Left renal pelvis (tissue), 4 donors: ENCODE measurements at places on chromosomes 13 and 19.
A peak's percentile ranks its signal among the peaks of the same experiment; 100 is the strongest.

GRCh38 chr13:46520166-46520565, 32.8 kb upstream of the LRCH1 start:
- DNase-seq, result no peak

GRCh38 chr13:113182046-113182445, 23.6 kb downstream of the PROZ start:
- no peak for DNase-seq

GRCh38 chr19:35292421-35293362, 731 bp downstream of the MAG start:
- DNase-seq, result no peak

DNA sequence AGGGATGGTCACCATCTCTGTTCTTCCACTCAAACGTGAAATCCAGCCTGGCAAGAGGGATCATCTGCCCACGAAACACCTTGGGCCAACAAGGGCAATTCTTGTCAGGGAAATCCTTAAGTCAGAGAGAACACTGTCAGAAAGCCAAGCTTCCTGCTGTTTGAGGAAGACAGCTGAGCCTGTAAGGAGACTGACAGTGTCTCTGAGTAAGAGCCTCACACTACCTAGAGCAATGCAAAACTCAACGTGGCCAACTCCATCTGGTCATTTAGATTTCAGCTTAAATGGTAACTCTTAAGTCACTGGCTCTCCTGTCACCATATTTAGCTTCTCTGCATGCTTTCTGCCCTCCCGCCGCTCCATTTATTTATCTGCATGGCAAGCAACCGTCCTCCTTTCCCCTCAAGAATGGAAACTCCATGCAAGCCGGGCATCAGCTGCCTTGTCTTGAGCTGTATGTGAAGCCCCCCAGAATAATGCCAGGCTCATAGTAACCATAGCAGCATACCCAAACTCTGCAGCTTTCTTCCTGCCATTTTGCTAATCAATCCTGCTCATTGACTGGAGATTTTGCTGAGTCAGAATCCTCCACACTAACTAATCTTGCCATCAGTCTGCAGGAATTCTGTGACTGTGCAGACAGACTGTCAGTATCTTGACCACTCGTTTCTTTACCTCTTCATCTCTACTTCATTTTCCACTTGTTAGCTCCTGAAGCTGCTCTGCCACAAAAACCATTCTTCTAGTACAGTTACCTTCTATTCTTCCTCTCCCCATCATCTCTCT, 159.8 kb downstream of the IRS2 start:
- no peak for DNase-seq

DNA sequence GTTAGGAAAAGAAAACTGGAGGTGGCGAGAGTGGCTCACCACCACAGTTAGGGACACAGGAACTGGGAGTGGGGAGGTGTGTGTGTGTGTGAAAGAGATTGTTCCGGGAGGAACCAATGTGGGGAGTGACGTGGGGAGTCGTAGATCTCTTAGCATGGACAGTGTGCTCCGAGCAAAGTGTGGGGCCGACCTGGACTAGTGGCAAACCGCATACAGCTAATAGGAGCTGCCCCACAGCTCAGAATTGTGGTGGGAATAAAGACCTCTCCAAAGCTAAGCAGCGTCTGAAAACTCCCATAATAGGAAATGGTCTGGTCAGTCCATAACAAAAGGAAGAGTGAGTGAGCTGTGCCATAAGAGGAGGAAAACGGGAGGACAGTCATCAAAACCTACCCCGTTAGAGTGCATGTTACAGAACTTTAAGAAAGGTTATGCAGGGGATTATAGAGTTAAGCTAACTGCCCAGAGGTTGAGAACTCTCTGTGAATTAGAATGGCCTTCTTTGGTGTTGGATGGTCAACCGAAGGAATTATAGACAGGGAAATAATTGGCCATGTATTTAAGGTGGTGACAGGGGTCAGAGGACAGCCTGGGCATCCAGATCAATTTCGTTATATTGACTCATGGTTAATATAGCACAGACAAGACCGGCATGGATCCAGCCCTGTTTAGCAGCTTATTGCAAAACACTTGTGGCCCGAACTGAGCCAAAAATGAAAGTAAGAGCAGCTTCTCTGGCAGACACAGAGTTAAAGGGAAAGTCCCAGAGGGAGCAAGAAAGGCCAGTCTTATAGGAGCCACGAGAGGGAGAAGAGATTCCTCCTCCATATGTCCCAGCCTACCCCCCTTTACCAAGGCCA, 8.9 kb upstream of the SLC15A1 start:
- no peak for DNase-seq

DNA sequence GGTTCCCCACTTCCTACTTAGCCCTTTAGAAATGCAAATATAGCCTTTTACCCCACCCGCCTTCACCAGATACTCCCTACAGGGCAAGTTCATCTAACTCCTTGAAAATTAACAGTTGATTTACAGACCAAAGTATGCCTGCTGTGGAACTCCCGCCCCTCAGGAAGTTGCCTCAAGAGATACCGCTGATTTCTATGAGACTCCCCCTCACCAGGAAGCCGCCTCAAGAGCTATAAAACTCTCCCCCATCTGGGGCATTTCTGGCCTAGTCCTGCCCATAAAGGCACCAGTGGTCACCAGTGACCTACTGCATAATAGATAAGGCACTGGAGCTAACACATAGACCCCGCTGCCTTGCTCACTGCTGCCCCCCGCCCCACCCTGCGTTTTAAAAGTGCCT, 201.7 kb upstream of the UBL3 start:
- no peak for DNase-seq

- no peak for DNase-seq
These were observed 53.7 kb downstream of the PEPD start for GRCh38 chr19:33467851-33468250.

DNA sequence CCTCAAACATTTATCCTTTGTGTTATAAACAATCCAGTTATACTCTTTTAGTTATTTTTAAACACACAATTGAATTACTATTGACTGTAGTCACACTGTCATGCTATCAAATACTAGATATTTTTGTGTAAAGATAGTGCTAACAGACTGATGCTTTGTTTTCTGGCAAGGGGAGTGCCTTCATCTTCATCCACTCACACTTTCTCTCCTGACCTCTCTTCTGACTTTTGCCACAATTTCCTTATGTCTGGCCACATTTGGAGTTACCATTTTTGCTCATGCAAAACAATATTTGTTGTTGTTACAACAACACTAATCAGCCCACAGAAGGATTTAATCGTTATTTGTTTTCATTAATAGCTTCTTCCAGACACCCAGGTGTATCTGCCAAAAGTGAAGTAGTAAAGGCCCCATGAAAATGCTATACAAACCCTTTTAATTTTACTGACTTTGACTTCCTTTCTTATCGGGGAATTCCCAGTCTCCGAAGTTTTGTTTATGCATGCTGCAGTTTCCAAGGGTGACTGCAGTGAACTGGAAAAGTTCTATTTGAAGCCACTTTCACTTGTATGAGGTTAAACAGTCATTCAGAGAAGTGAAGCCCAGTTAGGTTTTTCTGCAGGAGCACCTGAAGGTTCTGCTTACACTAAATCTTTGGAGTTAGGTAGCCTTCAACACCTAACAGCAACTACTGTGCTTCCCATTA, 66.1 kb upstream of the FRY start:
- no peak for DNase-seq

- DNase-seq, result no peak
These were observed 29.4 kb upstream of the ZNF492 start for GRCh38 chr19:22604571-22605274.

DNA sequence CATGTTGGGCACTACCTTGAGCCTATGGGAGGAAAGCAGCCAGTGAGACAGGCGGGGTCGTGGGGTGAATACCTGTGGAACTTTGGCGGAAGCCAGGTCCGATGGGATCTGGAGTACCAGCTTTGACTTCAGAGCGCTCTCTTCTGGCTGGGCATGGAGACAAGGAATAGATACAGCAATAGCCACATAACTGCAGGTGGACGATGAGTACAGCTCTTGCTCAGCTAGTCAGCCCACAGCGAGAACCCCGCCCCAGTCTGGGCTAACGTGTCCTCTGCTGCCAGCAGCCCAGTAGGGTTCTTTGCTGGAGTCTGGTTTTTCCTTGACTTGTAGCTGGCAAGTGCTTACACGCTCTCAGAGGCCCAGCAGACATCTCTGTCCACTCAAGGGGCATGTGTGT, 83.4 kb downstream of the SIPA1L3 start:
- DNase-seq, result no peak

- DNase-seq, result no peak
These were observed at the start of gene IL17D for GRCh38 chr13:20702915-20703779. Gene IL17D (plus strand): TSS chr13:20703699. CDS start chr13:20704002, 303 bp downstream.

GRCh38 chr13:98875146-98875729, 102.6 kb downstream of the DOCK9 start:
- DNase-seq, result no peak

DNA sequence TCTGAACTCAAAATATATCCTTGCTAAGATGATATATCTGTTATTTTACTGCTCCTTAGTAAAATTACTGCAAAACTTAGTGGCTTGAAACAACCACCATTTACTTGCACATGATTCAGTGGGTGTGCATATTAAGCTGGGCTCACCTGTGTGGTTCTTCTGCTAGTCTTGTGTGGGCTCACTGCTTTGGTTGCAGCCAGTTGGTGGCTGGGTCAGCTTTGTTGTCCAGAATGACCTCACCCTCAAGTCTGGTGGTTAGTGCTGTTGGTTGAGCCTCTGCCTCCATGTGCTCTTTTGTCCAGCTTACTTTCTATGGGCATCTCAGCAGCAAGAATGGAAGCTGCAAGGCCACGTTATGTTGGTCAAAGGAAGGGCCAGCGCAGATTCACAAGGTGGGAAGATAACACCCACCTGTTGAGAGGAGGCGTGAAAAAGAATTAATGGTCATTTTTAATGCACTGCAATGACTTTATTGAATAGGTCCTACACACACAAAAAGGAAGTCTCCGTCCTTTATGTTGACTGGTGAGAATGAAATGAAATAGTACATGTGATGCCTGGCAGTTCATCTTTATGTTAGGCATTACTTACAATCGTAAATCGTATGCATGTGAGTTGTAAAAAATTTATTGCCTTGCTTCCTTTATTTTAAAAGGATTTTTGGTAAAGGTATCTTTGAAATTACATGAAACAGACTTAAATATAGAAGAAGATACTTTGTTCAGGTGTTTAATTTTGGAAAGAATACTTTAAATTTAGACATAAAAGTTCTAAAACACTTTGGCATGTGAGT, 34.3 kb downstream of the URI1 start:
- DNase-seq, result no peak

DNA sequence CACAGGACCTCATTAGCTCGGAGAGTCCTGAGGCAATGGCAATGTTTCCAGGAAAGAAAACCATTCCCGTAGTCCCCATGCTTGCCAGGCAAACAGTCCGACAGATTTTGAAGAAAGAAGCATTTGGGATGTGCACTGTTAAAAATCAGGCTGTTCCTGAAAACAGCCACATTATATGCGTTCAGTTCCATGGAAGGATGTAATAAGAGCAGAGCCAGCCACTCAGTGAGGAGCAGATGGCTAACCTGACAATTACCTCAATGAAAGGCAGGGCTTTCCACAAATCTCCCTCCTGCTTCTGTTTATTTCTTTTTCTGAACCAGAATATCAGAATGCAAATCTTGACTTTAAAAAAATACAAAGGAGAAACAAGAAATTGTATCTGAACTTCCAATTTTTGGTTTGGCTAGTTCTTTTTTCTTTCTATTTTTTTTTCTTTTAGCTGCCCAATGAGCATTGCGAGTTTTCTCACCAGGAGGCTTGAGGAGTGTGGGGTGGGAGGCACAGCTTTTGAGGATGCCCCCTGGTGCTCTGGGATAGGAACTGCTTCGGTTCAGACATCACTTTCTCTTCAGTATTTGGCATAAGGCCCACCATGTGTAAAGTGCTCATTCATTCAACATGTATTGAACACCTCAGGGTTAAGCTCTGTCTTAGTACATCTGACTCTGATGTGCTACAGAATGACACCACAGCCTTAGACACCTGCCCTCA, 124.2 kb downstream of the TBC1D4 start:
- no peak for DNase-seq

GRCh38 chr13:73358606-73359095, 299.8 kb downstream of the KLF5 start:
- no peak for DNase-seq

GRCh38 chr19:632579-633067, 714 bp downstream of the POLRMT start:
- no peak for DNase-seq

GRCh38 chr19:18137657-18138339, 15.2 kb upstream of the PIK3R2 start:
- DNase-seq, result no peak

DNA sequence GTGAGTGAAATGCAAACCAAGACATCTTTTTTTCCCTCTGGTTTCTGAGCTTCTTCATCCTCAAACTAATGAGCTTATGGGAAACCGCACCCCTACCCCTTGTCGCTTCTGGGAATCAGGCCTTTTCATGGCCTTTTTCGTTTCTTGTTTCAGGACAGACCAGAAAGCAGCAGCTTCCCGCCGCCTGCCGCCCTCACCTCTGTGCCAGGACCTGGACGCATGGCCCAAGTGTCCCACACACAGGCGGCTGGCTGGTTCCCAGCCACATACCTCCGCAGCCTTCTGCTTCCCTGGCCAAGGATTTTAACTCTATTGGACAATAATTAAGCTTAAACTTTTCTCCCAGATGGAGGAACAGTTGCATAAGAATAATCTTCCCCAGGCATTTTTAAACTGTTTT, 114.1 kb upstream of the SLITRK1 start:
- no peak for DNase-seq

DNA sequence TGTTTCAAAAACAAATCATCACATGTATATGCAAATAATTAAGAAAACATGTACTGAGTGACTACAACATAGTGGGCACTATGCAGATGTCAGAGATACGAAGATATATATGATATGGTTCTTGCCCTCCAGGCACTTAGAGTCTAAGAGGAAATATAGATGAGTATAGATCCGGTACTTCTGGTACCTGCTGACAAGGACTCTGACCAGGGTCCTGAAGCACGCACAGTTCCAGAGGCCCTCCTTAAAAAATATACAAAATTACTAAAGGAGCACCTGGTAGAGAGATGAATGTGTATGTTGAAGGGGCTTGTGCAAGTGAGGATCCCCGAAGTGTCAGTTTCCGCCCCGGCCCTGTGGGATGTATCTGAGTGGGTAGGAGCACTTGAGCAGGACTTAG, 31.3 kb downstream of the MTUS2 start:
- no peak for DNase-seq

GRCh38 chr13:39586151-39586550, 16.8 kb downstream of the LHFPL6 start:
- no peak for DNase-seq

- DNase-seq, result no peak
These were observed 1.1 kb downstream of the TMEM86B start for GRCh38 chr19:55227241-55228014.

GRCh38 chr13:109758937-109759480, 27.4 kb downstream of the IRS2 start:
- DNase-seq, result no peak

DNA sequence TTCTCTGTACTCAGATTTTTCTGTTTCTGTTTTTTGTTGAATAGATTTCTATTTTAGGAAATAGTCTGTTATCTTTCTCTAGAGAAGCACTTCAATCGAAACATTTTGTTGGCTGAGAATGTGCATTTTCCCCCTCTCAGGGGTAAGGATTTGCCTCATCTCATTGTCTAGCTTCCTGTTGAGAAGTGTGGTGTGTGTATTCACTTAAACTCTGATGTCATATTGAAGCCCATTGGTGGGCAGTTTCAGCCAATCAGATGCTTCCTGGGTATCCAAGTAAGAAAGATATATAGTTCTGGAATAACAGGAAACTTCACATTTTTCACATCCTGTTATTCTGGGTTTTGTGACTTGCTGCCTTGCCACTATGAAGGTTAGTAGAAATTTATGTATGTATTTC, 87.6 kb downstream of the ARHGEF7 start:
- DNase-seq, result peak; percentile 74

- no peak for DNase-seq
These were observed 142.7 kb downstream of the DLEU7 start for GRCh38 chr13:50700664-50701305.
